ENCODE measurements at places on chromosomes 3 and 15.
A peak's percentile ranks its signal among the peaks of the same experiment; 100 is the strongest.

GRCh38 chr3:150450916-150451315 lies 42.8 kb downstream of the TSC22D2 start:
- no peak for DNase-seq

- no peak for DNase-seq
Observed at GRCh38 chr3:20073683-20074082, 33.4 kb downstream of the KAT2B start.

DNA sequence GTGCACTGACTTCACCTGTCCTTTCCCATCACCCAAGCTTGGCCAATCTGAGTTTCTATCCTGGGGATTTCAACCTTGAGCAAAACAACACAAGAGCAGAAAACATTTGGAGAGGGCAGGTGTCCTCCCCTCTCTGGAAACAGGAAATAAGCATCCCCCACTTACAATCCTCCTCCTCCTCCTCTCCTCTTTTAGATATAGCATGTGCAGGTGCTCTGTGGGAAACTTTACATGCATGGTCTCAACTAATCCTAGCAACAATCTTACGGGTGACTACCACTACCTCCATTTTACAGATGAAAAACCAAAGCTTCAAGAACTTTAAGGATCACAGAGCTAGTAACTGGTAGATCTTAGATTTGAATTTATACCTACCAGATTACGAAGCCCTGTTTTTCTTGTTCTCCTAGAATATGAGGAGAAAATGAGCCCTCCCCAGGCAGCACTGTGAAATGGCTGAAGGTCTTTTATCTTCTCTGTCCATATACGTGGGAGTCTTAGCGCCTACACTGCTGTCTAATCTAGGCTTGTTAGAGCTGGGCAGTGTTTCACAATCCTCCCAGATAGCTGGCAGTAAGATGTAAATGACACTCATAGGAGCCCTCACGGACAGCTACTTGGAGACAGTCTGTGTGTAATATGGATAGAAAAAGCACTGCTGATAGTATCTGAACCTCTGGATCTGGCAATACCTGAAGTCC lies 301.2 kb upstream of the PROK2 start:
- DNase-seq = no peak

- no peak for DNase-seq
Observed at GRCh38 chr3:130963878-130964277, 62.7 kb downstream of the ASTE1 start.

DNA sequence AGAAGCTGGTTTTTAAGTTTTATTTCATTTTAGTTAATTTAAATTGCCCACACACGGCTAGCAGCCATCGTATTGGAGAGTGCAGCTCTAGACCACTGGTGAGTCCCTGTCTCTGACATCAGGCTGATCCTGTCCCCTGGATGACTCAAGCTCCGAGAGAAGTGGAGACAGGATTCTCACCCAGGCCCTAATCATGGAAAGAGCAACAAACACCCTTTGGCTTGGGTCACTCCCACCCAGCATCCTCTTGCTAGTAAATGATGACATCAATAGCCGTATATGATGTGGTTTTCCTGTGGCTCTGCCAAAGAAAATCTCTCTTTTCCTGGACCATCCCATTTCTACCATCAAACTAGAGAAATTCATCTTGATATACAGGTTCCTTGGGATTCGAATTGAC lies 182.2 kb downstream of the NTRK3 start:
- DNase-seq = no peak

DNA sequence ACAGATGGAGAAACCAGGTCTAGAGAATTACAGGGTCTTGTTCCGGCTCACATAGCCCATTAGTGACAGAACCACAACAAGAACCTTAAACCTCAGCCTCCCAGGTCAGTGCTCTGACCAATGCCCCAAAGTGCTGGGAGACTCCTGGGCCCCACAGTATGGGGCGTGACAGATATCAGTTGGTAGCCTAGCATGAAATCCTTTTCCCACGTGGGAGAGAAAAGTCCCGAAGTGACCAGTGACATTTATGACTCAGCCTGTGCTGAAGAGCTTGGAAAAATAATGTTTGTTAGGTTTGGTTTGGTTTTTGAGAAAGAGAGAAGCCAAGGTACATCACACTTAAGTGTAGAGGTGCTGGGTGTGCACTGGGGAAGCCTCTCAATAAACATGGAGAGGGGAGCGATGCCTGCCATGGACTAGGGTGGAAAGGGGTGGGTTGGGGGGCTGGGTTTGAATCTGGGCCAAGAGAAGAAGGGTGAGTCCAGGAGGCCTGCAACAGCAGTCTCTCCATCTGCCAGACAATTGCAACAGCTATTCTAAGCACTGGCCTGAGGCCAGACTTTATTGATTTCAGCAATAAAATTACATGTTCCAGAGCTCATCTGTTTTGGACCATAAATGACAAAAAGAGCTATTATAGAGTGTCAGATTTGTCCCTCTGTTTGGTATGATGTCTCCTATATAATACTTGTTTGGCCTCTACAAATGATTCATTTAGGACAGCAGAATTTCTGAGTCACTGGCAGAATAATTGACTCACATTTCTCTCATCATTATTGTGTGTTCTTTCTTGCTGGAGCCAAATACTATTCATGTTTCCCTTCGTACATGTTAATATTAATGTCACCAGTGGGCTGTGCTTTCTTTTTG lies 43.4 kb downstream of the C2CD4A start:
- DNase-seq = no peak

- no peak for DNase-seq
Observed at GRCh38 chr3:32901005-32901932, 50.2 kb upstream of the CCR4 start.

DNA sequence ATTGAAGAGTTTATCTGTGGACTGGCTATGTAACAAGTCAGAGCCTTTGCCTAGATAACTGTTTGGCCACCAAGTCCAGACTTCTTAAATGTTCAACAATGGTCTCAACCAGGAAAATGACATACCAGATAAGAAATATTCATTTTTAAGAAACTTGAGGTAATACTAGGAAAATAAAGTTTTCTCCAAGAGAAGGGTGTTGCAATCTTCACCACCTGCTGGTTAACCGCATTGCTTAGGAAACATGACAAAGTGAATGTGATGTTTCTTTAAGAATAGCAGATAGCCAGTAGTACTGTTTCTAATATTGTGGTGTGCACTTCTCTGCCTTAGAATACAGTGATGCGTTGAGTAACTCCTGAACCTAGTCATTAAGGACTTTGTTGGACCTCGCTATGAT lies 321.5 kb upstream of the CADM2 start:
- no peak for DNase-seq

- DNase-seq = no peak
Observed at GRCh38 chr3:115685097-115685496, 61.8 kb downstream of the GAP43 start.

- no peak for DNase-seq
Observed at GRCh38 chr3:108415661-108416060, 94.7 kb downstream of the MYH15 start.

GRCh38 chr3:13501521-13501920 lies 21.4 kb downstream of the HDAC11 start:
- DNase-seq = no peak

DNA sequence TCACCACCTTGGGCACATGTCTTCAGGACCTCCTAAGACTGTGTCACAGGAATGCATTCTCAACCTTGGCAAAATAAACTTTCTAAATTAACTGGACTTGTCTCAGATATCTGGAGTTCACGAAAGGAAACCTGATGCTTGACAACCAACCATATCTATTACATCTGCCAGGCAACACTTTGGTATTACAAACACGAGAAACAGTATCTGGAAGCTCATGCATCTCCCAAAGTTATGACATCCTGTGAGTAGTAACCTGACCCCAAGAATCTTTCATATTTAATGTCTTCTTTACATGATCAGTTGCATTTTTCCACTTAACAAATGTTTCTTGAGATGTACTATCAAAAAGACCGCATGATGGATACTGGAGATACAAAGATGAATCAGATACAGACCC lies 465.3 kb upstream of the AGTR1 start:
- no peak for DNase-seq

DNA sequence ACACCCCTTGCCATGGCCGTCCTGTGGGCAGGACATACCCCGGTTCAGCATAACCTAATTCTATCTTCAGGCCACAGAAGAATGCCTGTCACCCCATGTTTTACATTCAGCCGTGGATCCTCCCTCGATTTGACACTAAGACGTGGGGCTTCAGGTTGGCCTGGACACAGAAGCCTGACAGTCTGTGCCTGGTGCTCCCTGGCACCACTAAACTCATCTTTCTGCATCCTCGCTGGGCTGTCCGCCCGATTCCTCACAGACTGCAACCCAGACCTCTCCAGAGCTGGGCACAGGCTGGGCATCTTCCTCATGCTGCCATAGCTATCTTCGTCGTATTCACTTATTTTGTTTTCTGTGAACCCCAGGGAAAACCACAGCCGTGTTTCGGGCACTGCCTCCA lies 117.8 kb upstream of the IQSEC1 start:
- no peak for DNase-seq

DNA sequence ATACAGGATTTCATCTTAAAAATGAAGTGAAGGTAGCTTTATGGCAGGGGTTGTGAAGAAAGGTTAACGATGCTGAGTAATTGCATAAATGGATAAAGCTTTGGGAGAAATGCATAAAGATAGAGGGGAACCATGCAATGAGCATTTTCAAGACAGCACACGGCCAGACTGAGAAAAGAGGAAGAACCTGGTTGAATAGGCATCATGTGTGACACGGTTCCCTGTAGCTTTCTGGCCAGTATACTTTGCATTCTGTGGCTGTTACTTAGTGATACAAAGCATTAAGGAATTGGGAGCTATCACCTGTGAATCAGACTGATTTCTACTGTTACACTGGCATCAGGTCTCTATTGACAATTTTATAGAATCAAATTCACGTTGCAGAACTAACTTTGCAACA lies 33.3 kb downstream of the NR2C2 start:
- peak; percentile 72 for DNase-seq

- no peak for DNase-seq
Observed at GRCh38 chr15:100002086-100002620, 268.9 kb upstream of the LYSMD4 start.

DNA sequence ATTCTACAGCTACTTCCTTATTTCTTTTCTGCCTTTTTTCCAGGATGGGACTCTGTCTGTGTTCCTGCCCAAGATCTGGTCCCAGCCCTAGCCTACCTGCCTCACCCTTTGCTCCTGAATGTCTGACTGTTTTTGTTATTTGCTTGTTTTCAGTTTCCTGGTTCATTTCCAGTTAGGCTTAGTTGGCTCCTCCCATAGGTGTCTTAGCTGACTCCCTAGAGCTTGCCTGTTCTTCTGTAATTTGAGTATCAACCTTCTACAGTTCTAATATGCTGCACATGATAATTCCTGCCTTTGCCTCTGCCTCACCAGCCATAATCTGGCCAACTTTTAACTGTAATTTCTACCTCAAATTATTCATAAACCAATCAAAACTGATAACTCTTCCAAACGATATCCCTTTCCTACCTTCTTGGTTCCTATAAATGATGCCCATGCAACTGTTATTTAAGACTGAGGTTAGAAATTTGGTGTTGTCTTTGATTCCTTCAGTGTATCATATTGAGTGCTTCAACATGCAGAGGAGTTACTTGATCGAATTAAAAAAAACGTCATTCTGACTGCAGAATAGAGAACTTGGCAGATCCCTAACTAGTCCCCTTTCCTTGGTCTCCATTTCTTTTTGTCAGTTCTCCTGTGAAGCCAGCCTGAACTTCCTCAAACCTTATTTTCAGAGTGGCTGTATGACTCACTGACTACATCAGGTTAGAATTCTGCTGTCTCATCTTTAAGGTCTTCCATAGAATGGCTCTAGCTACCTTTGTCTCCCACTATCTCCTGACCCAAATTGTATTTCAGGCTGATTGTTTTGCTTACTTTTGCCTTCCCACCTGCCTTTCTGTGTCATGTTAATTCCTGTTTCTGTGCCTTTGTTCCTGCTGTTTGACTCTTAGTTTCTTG lies 8.4 kb downstream of the GOLM2 start:
- DNase-seq = peak; percentile 22

DNA sequence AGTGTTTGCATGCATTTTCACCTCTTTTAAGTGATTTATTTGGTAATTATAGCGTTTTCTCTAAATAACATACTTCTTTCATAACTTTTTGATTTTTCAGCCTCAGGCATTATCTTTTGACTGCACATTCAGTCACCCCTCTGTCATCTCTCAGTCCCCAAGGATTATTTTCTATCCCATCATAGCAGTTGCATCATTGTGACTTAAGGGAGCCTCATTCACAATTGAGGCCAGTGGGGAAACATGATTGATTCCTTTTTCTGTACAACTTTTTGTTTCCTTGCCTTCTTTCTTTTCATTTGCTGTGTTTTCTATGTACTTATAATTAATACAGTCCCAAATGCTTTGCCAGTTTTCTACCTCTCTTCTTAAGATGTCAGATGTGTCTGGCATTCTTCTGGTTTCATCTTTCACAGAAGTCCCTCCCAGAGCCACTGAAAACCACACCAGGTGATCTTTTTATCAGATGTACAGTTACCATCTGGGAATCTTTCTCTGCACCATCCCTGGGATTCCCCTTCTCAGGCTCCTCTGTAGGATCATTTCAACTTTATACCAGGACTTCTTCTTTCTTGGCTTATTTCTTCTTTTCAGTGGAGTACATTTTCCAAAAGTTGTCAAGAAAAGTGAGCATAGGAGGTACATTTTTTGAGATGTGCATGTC lies 151.4 kb downstream of the RAP2B start:
- no peak for DNase-seq

DNA sequence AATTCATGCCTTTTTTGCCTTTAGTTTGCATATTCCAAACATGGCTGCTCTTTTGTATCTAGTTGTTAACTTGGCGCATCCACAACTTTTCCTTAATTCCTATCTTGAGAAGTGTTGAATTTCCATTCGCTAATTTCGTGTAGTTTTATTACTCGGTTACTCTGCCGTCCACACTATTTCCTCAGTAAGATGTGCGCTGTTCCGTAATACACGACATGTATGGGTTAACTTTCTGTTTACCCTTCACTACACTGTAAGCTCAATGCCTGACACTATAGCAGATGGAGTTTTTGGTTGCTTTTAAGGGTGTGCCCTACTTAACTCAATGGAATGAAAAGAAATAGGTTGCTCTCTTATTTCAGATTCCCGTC lies 724 bp downstream of the RPSA start:
- DNase-seq = no peak

GRCh38 chr3:119257654-119258410 lies 17.2 kb upstream of the B4GALT4 start:
- DNase-seq = peak; percentile 18

DNA sequence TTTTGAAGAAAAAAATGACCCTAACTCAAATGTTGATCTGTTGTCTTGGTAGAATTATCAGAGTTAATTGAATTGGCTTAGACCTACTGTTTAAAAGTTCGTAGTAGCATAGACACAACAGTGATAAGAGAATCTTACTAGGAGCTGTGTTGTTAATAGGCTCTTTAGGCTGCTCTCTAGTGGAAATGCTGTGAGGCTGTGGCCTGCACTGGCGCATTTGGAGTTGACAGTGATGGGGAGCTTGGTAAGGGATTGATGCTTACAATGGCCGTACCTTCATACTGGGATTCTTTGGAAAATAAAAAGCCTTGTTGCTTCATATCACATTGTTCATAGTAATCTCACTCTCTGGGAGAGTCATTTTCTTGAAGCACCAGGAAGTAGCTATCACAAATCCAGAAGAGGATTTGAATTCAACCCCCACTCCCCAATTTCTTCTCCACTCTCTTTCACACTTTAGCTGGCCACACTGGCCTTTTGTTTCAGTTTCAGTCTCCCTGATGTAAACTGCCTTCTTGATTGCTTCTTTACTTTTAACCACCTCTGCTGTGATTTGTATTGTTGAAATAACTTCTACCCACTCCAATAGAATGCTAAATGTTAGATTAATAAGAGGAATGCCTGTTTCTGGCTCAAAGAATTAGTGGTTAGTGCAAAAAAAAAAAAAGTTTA lies 56.6 kb downstream of the CEP63 start:
- DNase-seq = no peak

- DNase-seq = no peak
Observed at GRCh38 chr3:50411229-50411628, 51.9 kb upstream of the TMEM115 start.

- DNase-seq = no peak
Observed at GRCh38 chr15:45384700-45385099, 6.4 kb upstream of the GATM start.
